ENCODE measurements at places on chromosomes 5 and 9.

GRCh38 chr5:141412854-141413539, at the start of gene PCDHGA10:
Gene PCDHGA10 (plus strand): TSS chr5:141412987. CDS start chr5:141413176, 189 bp downstream.
- peak; percentile 83 for DNase-seq

- DNase-seq = no peak
These were observed 21.9 kb downstream of the FGF18 start for GRCh38 chr5:171441246-171441791.

DNA sequence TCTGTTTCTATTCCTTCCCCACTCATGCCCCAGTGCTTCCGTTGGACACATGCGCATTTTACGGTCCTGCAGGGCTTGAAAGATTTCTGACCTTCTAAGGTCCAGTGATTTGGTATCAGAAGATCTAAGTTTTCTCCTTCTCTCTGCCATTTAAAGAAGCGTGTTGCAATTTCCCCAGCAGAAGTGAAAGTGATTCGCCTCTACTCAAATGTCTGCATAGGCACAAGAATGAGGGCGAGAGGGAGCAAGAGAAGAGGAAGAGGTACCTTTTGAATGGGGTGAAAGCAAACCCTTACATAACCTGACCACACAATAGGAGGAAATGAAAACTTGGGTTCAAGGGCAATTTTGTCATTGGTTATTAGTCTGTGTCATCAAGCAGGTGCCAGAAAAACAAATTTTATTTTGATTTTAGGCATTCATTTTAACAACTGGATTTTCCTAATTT, 31.7 kb upstream of the NR3C1 start:
- DNase-seq = no peak

GRCh38 chr5:112878760-112879159, 17.7 kb downstream of the SRP19 start:
- DNase-seq = no peak

DNA sequence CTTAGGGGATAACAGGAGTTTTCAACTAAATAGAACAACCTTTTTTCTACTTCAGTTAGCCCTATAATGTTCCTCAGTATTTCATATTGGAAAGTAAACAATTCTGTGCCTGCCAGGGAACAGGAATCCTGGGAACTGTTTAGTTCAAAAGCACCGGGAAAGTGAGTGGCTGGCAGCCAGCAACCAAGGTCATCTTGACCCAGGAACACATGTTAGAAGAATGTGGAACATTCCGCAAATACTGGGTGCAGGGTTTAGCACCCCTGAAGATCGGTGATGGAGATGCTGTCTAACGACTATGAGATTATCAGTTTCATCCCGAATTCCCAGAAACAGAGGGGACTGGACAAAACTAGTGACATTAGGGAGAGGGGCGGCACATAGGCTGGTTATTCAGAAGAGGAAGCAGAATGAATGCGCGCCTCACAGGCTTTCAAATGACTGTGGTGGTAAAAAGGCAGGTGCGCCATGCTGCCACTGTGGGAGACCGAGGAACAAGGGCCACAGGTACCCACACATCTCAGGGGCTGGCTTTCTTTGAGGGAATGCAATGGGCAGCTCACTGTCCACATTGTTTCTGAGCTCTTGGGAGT, 51.2 kb downstream of the IPPK start:
- no peak for DNase-seq

GRCh38 chr9:109600142-109600541, 102.0 kb upstream of the PTPN3 start:
- DNase-seq = no peak

DNA sequence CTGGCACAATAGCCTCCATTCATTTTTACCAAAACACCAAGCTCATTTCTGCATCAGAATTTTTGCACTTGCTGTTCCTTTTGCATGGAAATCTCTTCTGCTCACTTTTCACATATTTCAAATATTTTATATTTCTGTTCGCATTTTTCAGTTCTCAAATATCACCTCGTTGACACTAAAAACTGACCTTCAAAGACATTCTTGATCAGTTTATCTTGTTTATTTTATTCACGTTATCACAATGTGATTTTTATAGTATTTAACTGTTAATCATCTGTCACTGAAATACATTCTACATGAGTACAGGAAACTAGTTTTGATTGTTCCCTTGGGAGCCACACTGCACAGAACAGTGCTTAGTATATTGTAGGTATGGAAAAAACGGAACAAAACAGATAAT, 29.6 kb downstream of the CDH10 start:
- DNase-seq = peak; percentile 5

- DNase-seq = no peak
These were observed 63.4 kb downstream of the AUH start for GRCh38 chr9:91298311-91298710.

- peak; percentile 15 for DNase-seq
These were observed 1045.6 kb upstream of the WWC1 start for GRCh38 chr5:167245868-167246267.

DNA sequence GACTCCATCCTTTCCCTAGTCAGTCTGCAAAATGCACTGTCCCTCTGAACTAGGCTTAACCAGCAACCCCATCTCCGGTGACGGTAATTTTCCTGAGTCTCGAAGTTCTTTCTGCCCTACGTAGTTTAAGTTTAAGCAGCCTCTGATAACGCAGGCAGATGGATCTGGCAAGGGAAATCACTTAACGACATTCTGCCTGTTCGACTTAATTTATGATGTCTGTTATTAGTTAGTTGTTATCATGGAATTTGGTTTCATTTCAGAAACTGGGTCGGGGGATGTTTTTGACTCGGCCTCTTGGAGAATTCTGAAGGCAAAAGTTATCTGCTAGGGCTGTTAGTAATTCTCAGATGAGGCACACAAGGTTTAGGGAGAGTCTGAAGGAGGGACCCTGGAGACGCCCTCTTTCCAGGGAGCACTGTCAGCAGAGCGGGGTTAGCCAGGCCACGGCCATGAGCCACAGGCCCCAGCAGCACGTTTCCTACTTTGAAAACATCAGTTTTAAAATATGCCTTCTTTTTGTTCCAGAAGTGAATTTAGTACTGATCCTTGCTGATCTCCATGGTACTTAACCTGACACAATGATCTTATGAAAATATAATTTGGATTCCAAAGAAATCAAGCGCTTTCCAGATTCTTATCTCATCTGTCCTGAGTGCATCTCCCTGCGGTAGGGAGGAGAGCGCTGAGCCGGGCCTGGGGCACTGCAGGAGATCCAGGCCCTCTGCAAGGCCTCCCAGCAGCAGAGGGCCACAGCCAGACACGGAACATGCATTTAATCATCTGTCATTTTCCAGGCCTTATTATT, 171.0 kb upstream of the OTULINL start:
- no peak for DNase-seq

- no peak for DNase-seq
These were observed 429 bp upstream of the ARL10 start for GRCh38 chr5:176364765-176365350.

GRCh38 chr9:120256146-120256545, 323.8 kb downstream of the CDK5RAP2 start:
- no peak for DNase-seq

DNA sequence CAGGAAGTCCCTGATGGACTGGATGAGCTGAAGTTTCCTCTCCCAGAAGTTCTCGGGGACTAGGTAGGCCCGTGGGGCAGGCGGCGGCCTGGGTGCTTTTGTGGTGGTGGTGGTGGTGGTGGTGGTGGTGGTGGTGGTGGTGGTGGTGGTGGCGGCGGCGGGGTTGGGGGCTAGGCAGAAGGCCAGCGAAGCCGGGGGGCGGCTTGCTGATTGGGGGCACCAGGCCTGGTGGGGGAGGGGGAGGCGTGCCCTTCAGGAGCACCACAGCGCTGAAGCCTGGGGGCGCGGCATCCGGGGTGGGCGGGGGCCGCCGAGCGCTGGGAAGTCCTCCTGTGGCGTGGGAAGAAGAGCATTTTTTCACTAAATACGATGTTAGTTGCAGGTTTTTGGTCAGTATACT, 26.9 kb downstream of the SPATA31C1 start:
- DNase-seq = no peak

DNA sequence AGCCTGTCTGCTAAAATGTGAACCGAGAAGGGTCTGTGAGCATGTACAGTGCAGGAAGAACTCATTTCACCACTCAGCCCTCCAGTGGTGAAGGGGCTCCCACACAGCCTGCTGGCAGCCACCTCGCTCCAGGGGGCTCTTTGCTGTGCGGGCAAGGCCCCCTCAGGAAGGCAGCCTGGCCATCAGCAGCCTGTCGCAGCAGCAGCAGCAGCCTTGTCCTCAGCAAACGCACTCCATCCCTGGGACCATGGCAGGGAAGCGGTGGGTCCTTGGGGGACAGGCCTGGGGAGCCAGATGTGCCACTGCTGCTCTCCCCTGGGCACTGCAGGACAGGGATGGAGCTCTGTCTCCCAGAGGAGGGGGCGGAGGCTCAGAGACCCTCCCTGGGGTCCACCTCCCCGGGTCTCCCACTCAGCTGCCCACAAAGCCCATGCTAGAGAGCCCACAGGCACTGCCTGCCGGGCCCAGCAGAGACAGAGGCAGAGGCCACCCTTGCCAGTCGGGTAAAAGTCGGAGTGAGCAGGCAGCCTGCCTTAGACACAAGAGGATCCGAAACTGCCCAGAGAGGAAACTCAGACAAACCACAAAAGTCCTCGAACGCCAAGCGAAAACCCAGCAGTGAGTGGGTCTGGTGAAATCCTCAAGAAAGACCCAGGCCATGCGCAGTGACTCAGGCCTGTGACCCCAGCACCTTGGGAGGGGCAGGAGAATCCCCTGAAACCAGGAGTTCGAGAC, 8.0 kb downstream of the BRD3 start:
- no peak for DNase-seq

- DNase-seq = no peak
These were observed 593.7 kb upstream of the KLF4 start for GRCh38 chr9:108083160-108083750.

GRCh38 chr5:151318850-151319732, 15.5 kb upstream of the SLC36A3 start:
- peak; percentile 6 for DNase-seq

GRCh38 chr5:81300921-81301270, 491 bp upstream of the ZCCHC9 start:
- DNase-seq = no peak

DNA sequence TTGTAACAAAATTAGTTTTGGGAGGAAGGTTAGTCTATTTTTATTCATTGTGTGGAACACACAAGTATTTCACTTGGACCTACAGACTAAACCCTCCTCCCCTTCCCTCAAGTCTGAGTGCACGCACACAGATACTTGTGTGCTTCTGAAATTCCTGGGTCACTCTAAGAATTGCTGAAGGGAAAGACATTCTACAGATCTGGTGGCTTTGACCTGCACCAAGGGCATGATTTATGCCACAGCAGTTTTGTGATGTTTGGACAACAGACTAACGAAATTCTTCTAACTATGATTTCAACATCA, 150.5 kb downstream of the ARL15 start:
- DNase-seq = no peak

- DNase-seq = no peak
These were observed 10.6 kb downstream of the C1QTNF2 start for GRCh38 chr5:160359816-160360215.

GRCh38 chr5:136143312-136143711, 10.7 kb downstream of the SMAD5 start:
- no peak for DNase-seq

- no peak for DNase-seq
These were observed 28.4 kb downstream of the PCDHGC5 start for GRCh38 chr5:141517312-141517711.

GRCh38 chr5:175195698-175196656, 248.0 kb downstream of the DRD1 start:
- DNase-seq = peak; percentile 45

GRCh38 chr5:33338336-33339110, 102.2 kb upstream of the TARS1 start:
- no peak for DNase-seq

- DNase-seq = no peak
These were observed 65.7 kb upstream of the ASS1 start for GRCh38 chr9:130378875-130379648.

DNA sequence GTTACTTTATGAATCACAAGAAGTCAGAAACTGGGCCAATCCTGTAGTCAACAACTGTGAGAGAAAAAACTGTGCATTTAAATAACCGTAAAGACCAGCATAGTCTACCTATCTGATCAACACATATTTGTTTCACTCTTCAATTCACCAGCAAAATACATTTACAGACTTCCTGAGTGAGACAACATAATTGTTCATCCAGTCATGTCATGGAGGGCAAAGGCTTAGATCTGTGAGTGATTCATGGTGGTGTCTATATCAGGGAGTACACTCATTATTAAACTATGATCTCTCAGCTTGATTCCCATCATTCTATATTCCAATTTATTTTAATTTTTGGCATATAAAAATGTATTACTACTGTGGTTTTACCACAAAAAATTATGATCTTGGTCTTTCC, 694.6 kb downstream of the DNAH5 start:
- DNase-seq = no peak

GRCh38 chr9:93807166-93808074, 147.7 kb downstream of the BARX1 start:
- DNase-seq = no peak

- no peak for DNase-seq
These were observed 15.3 kb upstream of the TMEM250 start for GRCh38 chr9:136133959-136134484.

GRCh38 chr5:132456296-132456986, 34.1 kb downstream of the IRF1 start:
- no peak for DNase-seq

DNA sequence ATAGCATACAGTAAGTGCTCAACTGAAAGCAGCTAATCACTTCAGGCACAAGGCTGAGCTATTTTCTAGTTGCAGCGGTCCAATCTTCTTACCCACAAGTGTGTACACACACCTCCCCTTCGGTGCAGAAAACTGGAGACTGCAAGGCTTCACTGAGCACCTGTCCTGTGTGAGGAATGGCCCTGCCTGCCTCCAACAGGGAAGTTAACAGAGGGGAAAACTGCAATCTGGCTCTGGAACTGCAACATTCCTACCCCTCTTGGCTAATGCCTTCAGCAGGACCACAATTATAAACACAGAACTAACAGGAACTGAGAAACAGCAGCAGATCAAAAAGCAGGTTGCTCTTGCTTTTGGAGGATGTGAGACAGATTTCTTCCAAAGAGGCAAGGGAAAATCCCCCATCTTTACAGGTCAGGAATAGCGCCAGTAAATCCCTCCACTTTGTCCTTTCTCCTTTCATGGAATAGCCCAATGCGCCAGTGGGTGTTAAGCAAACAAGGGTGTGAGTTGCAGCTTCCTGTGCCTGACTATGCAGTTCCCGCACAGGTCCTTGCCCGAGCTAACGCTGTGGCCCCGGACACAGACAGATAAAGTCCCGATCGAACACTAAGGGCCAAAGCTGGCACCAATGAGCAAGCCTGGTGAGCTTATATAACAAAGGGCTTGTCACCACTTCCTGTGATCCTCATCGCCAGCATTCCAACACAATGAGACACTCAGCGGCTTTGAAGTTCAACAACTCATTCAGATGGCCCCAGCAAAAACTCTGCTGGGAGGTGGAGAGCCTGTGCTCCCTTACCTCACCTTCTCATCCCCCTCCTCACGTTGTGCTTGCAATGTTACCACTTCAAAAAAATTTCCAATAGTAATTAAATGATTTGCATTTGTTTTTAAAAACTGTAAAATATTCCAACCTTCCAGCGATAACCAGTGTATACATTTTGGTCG, 21.5 kb downstream of the SHB start:
- DNase-seq = peak; percentile 24

- no peak for DNase-seq
These were observed 23.3 kb downstream of the SMIM23 start for GRCh38 chr5:171808951-171809350.

GRCh38 chr5:14234204-14234603, 91.1 kb downstream of the TRIO start:
- no peak for DNase-seq

Measured in NCI-H526 (cell line).